Right forelimb (tissue), 1 donor: ENCODE measurements at places on chromosomes 4 and X.

- peak; percentile 71 for DNase-seq
These were observed 2.7 kb downstream of the GASK1B start for GRCh38 chr4:158169931-158170690.

DNA sequence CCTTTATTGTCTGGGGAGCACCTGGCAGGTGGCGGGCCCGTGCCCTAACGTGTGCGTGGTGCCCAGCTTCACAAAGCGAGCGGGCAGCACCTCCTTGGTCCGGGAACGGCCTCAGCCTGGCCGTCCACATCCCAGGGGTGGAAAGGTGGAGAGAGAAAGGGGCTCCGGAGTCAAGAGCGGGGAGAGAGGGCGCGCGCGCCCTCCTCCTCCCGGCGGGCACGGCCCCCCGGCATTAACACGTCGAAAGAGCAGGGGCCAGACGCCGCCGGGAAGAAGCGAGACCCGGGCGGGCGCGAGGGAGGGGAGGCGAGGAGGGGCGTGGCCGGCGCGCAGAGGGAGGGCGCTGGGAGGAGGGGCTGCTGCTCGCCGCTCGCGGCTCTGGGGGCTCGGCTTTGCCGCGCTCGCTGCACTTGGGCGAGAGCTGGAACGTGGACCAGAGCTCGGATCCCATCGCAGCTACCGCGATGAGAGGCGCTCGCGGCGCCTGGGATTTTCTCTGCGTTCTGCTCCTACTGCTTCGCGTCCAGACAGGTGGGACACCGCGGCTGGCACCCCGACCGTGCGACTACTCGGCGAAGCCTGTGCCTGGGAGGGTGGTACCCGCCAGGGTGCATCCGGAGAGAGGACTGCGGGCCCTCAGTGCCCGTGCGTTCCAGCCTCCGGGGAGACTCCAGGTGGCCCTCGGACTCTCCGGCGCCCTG, at the start of gene KIT:
Gene KIT (plus strand): TSS at position 407 of the 701 bp plus-strand sequence. CDS start 58 bp downstream, at position 465.
- peak; percentile 78 for DNase-seq

- DNase-seq, result no peak
These were observed 145.4 kb upstream of the CPEB2 start for GRCh38 chr4:14856934-14857235.

DNA sequence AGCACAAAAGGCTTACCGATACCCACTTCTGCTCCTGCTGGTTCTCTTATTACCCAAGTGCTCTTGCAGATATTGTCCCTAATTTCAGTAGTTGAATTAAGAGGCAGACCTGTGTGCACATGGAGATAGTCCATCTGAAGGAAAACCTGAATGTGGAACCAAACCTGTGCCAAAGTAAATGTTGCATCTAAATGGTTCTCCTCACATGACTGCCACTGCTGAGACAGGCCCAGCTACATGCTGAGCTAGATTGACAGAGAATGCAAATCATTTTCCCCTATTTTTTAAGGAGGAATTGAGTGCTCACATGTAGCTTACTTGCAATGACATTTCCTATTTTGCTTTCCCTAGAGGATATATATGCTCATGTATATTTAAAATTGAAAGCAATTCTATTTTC, 609.1 kb upstream of the TECRL start:
- no peak for DNase-seq

DNA sequence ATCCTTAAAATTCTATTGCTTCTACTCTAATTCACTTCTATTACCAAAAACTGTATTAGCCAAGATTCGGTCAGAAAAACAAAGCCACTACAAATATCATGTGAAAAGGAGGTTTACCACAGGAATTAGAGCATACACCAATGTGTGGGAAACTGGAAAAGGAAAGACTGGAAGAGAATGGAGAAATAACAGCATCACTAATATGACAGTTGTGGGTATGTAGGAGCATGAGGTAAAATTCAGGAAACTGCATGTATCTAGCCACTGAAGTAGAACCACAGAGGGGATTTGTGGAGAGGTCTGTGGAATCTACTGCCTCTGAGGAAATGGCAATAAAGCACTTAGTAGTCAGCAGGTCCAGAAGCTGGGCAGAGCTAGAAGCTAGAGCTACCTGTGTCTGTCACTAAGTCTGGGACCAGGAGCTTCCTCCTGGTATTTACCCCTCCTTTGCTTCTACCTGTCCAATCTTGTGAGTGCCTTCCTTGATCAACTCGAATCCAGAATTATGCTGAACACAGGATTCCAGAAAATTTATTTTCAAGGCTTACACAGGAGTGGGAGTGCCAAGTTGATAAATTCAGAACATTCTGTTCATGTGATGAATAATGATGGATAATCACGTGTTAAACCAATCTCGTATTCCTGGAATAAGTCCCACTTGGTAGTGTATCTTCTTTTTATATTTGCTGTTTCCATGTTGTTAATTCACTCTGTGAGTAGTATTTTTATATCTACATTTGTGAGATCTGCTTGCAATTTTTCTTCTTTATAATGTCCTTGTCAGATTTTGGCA, 52.6 kb downstream of the NAF1 start:
- DNase-seq, result no peak

GRCh38 chrX:39869846-39870601, 227.7 kb downstream of the BCOR start:
- no peak for DNase-seq

- no peak for DNase-seq
These were observed 43.3 kb downstream of the LUZP4 start for GRCh38 chrX:115332832-115333231.

GRCh38 chr4:70269674-70270073, 27.3 kb downstream of the CSN3 start:
- DNase-seq, result no peak

DNA sequence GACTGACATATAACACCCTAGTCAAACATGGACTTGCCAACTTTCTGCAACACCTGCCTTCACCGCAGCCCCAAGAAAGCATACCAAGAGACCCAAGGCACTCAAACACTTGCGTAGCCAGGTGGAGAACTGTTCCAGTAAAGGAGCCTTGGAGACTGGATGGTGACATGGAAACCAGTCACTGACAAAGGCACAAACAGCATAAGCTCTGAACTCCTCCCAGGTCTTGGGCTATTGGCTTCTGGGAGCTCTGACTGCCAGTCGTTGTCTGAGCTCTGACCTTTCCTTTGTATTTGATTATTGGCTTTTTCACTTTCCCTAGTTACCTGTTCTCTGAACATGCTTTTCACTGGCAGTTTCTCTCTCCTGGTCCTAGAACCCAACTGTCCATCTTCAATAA, 38.3 kb downstream of the ARAP2 start:
- no peak for DNase-seq
